Inflammatory macrophage treated with lipopolysaccharide for 4 hours (primary cell): ENCODE measurements at places on chromosomes 4 and X.

- peak; percentile 52 for DNase-seq
Observed at GRCh38 chr4:155667568-155668511, 1.2 kb downstream of the GUCY1A1 start.

DNA sequence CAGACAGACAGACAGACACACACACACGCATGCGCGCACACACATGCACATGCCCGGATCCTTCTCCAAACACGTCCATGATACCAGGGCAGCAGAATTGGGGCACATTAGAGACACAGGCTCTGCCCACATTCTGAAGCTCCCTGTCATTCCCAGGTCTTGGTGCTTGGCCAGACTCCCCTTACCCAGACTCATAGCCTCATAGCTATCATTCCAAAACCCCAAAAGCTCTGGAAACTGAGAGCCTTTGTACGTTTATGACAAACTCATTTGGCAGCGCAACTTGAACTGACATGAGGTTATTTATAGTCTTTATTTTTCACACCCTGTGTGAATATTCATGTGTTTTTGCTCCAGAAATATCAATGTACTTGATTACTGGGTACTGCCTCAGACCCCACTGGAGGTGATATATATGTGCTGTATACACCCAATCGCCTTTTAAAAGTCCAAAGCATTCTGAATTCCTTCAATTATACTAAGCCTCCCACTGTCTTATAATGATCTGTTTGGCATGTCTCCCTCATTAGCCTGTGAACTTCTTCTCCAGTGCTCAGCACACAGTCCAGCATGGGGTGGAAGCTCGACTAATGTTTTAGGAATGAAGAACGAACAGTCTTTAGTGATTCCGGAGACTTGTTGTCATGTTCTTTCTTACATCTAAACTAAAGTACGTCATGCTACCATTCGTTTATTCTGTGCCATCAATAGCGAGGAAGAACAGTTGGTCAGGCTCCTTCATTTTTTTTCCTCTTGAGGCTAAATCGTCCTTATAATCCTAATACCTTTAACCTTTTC is 45.0 kb downstream of the RTL9 start:
- DNase-seq: no peak

DNA sequence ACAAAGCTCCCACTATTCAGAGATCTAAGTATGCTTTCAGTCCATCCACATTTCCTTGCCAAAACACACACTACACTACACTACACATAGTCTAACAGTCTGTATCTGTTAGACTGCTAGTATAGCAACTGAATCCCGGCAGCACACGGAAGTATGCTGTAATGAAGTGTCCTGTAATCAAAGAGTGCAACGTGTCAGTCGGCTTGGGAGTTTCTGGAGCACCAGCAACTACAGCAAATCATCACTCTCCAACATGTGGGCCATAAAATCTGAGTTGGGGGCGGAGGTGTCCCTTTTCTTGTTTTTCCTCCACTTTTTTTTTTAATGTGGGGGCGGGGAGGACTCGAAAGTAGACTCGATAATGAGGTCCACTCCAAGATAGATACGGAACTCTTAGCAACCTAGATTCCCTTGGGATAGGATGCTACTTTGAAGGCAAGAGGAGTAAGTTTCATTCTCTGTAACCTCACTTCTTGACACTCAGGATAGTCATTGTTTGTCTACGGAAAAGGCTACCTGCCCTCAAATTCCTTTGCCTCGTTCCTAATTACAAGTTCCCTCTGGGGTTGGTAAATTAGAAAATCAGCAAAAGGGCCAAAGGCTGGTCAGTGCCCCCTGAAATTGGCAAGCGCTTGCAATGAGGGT is 722 bp downstream of the SLC10A7 start:
- peak; percentile 71 for DNase-seq

DNA sequence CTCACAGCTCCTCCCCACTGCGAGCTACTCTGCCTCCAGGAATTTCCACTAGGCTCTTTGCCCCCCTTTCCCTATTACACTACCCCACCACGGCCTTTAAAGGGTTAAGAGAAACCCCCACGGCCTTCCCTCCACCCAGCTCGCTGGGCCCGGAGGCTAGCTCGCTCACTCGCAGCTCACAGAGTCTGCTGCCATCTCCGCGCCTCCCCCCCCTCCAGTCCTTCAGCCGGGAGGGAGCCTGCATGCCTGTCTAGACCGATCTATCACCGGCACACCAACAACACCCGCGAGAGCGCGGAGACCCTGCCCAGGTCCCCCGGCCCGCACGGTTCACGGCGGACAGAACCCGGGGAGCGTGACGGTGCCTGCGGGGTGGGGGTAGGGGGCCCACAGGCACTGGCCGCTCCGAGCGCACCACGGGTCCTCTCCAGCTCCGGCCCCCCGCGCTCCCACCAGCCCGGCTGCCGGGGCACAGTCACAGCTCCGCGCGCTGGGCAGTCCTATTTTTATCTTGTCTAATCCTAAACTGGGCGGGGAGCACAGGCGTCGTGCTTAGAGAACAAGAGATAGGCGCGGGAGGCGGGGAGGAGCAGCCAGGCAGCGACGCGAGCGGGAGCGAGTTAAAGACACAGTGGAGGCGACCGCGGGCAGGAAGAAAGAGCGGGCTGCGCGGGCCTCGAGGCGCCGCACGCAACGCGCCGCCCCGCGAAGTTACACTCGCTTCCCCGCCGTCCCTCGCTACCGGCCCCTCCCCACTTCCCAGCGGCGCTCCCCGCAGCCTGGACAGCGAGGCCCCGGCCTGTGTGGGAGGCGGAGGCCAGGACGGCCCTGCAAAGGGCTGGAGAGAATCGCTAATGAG is 3.5 kb downstream of the BCOR start:
- DNase-seq: peak; percentile 40

DNA sequence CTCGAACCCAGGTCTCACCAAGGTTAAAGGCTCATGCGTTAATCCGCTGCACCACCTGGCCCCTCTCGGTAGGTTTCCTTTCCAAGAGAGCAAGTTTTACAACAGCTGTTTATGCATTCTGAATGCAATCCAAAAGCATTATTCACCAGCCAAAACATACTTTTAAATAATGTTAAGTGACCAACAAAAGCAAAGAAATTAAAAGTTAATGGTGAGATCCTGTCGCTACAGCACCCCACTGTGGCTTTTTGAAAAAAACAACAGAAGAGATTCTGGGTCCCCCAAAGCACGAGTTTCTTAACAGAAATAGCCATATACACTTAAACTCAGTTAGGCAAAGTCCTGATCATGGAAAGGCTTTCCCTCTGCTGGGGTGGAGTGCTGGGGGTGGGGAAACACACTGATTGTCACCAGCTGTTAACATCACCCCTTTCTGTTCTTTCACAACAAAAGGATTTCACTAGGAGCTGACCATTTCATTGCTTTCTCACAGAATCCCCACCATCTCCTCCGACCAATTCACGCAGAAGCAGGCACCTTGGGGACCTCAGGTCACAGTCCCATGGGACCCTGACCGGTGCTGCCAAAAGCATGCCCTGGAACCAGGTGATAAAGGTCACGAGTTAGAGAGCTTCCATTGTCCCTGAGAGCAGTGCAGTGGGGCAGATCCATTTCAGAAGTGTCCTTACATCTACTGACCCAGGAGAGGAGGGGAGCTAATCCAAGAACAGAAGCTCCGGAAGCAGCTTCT is 51.2 kb downstream of the ZNF827 start:
- DNase-seq: no peak

- no peak for DNase-seq
Observed at GRCh38 chrX:18410038-18410437, 15.4 kb upstream of the CDKL5 start.

- DNase-seq: no peak
Observed at GRCh38 chr4:73499996-73500765, 18.6 kb downstream of the AFM start.

DNA sequence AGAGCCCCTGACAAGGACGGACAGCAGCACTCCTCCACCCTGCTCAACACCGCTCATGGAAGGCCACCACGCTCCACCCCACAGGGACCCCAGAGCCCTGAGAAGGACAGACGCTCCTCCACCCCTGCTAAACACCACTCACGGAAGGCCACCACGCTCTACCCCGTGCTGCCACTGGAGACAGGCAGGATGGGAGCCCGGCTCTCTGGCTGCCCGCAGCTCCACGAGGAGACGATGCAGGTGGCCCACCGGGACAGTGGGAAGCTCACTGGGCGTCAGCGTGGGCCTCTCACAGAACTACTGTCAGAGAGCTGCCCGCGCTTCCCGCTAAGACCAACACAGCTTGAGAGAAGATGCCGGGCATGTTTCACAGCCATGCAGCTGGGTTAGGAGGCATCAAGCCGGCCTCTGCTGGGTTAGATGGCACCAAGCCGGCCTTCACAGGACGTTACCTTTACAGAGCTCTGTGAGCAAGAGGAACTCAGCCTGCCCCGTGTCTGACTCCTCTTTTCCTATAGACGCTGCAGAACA is 20.8 kb downstream of the GAK start:
- DNase-seq: no peak

DNA sequence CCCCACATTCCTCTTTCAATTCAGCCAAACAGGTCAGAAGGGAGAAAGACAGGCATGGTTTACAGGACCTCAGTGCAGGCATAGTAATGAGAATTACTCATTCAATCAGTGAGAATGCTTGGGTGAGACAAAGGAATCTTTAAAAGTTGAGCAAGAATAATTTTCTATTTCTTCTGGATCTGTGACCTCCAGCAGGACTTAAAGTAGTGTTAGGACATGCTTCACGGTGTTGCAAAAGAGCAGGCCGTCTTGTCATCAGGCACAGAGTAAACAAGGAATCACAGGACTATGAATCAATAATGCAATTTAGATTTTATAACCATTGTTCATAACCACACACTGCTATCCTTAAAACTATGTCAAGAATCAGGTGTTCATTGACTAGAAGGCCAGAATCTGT is 130.6 kb upstream of the GLRA2 start:
- DNase-seq: no peak

DNA sequence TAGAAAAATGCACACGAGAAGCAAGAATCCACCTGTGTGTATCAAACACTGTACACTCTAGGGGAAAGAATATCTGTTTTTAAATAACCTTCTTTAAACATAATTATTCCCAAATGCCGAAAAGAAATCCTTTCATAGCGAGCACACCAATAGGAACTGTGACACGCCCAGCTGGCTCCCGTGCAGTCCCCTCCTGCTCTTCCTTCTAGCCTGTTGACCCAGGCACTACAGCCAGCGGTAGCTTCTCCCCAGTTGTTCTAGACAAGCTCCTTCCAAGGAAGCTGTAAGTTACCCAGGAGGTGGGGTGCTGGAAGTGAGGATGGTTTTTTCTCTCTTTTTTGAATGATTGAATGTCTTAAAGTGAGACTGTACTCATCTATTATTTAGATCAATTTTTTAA is 19.5 kb upstream of the NOCT start:
- DNase-seq: no peak

DNA sequence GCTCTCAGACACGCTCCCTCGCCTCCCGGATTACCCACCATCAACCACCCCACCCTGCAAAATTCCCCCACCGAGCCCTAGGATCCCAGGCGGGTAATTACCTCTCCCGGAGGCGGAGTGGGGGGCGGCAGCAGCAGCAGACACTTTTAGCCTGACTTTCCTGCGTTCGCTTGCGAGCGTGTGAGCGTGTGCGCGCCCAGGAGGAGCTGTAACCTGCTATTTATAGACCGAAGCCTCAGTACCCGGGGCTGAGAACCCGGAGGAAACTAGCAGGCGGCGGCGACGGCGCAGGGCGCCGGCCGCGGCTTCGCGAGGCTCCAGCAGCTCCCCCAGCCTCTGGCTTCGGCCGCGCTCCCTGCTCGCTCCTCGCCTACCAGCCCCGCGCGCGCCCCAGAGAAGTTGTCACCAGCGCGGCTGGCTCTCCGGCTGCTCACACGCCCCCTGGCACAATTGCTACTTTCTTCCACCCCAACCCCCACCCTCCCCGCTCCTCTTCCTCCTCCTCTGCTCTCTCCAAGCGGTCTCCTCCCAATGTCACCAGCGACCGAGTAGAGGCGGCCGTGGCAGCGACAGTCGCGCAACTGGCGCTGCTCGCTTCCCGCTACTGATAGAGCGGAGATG is at the start of gene INPP4B:
TSS of gene INPP4B (minus strand) at position 194 of the 621 bp plus-strand sequence.
- peak; percentile 1 for DNase-seq

DNA sequence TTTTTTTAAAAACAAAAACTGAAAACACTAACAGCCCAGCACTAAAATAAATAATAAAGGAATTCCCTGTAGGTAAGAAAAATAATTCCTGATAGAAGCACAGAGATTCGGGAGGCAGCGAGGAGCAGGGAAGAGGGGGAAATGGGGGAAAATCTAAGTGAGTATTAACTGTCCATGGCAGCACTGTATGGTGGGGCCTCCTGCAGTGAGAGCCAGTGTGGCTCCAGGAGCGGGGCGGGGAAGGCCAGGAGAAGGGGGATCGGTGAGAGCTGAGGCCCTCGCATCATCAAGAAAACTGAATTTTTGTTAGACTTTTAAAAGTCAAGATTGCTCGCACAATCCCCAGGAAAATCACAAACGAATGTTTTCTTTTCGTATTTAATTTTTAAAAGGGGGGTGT is 14.1 kb downstream of the RNF212 start:
- no peak for DNase-seq

- no peak for DNase-seq
Observed at GRCh38 chr4:182143086-182143821, 99.9 kb upstream of the TENM3 start.

- DNase-seq: no peak
Observed at GRCh38 chr4:84263415-84263814, 235.7 kb downstream of the NKX6-1 start.

DNA sequence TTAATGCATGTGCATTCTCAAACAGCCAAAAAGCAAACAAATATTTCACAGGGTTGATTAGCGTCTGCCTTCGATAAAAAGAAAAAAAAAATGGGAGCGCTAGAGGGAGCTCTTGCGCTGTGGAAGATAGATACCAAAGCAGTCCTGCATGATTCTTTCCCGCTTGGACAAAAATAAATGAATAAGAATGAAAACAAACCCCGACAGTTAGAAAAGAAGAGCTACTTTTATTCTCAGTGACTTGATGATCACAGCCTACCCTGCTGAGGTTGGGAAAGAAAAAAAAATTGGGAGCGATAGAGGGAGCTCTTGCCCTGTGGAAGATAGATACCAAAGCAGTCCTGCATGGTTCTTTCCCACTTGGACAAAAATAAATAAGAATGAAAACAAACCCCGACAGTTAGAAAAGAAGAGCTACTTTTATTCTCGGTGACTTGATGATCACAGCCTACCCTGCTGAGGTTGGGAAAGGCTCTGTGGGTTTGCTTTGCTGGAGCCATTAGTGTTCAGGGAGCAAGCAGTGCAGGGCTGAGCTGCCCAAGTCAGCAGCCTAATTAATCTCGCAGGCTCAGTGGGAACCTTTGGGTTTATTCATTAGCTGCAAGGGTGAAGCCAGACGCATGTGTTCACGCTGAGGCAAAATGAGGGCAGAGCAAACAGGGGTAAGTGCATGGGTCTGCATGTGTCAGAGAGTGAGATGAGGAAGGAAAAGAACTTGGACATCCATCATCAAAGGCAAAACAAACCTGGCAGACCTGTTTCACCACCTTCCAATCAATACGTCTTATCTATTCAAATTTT is 249.3 kb upstream of the PRKX start:
- peak; percentile 0 for DNase-seq

DNA sequence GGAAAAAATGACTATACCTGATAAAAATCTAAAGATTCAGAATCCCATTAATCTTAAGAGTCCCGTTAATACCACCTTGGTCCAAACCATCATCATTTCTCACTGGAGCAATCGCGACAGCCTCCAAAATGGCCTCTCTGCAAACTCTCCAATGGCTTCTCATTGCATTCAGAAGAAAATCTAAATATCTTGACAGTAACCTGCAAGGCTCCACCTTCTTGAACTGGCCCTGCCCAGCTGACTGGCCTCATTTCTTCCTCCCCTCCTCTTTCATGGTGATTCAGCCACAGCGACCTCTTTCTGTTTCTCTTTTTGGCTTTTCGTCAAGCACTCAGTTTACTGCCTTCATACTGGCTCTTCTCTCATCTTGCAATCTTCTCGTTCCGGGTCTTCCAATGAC is 56.2 kb upstream of the GPRIN3 start:
- no peak for DNase-seq
